Tibial nerve (tissue), 4 donors: ENCODE measurements at places on chromosomes 11 and 22. TPM values are rescaled to one million over a fixed set of nuclear protein-coding genes. Genes with fewer than 3 reads are reported as not detected.
A peak's percentile ranks its signal among the peaks of the same experiment; 100 is the strongest.

GRCh38 chr11:118212781-118213191 is 12.0 kb downstream of the JAML start:
- no peak for DNase-seq
- no peaks in the 10 kb centered on the region for H3K4me1 ChIP-seq
- no peaks in the 10 kb centered on the region for H3K36me3 ChIP-seq
- H3K4me3 ChIP-seq, result no peak overlapping the region
- H3K27me3 ChIP-seq, result no peaks in the 10 kb centered on the region

The CBLIF gene
- total RNA-seq, result not detected

GRCh38 chr22:44004104-44004460 is 20.0 kb upstream of the PARVB start:
- H3K27ac ChIP-seq, result no peak overlapping the region
- H3K4me3 ChIP-seq, result no peak overlapping the region
- H3K4me1 ChIP-seq, result no peaks in the 10 kb centered on the region
- H3K27me3 ChIP-seq, result no peaks in the 10 kb centered on the region
- DNase-seq, result no peak

DNA sequence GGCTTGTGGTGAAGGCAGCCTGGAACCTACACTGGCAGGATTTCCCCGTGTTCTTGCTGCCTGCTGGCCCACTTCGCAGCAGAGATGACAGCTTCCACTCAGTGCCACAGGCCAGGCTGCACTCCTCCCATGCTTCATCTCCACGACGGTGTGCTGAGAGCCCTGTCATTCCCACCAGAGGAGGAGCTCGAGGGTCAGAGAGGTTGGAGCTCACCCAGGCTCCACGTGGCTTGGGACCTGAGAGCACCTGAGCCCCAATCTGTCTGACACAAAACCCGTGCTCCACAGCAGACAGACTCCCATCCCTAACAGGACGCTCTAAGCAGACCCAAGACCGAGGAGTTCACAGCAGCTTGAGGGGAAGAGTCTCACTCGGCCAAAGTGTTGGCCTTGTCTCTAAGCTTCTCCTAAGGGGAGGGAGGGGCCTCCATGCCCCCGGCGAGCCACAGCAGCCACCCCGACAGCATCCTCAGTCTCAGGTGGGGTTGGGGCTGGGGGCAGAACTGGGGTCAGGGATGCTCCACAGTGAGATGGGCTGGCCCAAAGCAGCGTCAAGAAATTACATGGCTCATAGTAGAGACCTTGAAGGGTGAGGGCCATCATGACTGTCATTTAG is 10.7 kb downstream of the LRFN4 start:
- no peaks in the 10 kb centered on the region for H3K4me1 ChIP-seq
- H3K36me3 ChIP-seq, result no peaks in the 10 kb centered on the region
- no peak overlapping the region for H3K27ac ChIP-seq

The APOL6 gene
- 9.2 TPM for total RNA-seq

DNA sequence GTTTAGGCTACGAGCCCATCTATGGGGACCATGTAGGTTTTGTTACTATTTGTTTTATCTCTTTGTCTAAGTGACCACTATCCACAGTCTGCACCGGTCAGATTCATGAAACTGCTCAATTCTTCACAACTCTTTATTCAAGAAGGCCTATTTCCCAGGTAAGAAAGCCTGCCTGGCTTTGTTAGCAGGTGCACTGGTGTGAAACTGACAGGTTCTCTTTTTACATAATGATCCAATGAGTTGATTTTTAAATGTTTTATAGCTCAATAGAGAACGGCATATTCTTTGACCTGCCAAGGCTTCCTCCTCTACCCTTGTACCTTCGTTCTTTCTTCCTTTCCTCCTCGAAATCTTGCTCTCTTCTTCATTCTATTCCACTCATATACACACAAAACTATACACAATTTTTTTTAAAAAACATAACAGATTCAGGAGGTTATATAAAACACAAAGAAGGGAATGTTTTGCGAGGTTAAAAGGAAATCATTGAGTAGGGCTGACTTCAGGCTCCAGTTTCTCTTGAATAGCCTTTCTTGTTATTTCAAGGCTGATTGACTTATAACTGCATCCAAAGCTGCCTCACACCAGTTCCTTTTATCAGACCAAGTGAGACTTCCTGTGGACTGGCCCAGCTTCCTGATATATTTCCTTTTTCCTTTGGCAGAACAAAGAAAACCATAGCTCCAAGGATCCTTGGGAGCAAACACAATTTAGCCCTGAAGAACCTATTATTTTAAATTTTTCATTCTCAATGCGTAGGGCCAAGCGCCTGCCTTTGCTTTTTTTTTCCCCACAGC is 11.4 kb downstream of the FLI1 start:
- no peak overlapping the region for H3K27ac ChIP-seq
- no peaks in the 10 kb centered on the region for H3K4me1 ChIP-seq
- no peak overlapping the region for H3K4me3 ChIP-seq
- no peaks in the 10 kb centered on the region for H3K27me3 ChIP-seq

- no peaks in the 10 kb centered on the region for H3K36me3 ChIP-seq
- no peak overlapping the region for H3K4me3 ChIP-seq
- H3K27ac ChIP-seq, result no peak overlapping the region
- peak; percentile 24 for DNase-seq
These were observed 72.7 kb upstream of the AKIP1 start for GRCh38 chr11:8838248-8838647.

GRCh38 chr11:46858920-46859546 is 13.0 kb upstream of the CKAP5 start:
- H3K4me3 ChIP-seq, result no peak overlapping the region
- H3K27ac ChIP-seq, result no peak overlapping the region
- no peaks in the 10 kb centered on the region for H3K27me3 ChIP-seq
- no peaks in the 10 kb centered on the region for H3K4me1 ChIP-seq
- no peaks in the 10 kb centered on the region for H3K36me3 ChIP-seq

GRCh38 chr22:24760708-24761306 is 13.7 kb downstream of the PIWIL3 start:
- no peaks in the 10 kb centered on the region for H3K27me3 ChIP-seq
- no peaks in the 10 kb centered on the region for H3K36me3 ChIP-seq
- no peak overlapping the region for H3K4me3 ChIP-seq

DNA sequence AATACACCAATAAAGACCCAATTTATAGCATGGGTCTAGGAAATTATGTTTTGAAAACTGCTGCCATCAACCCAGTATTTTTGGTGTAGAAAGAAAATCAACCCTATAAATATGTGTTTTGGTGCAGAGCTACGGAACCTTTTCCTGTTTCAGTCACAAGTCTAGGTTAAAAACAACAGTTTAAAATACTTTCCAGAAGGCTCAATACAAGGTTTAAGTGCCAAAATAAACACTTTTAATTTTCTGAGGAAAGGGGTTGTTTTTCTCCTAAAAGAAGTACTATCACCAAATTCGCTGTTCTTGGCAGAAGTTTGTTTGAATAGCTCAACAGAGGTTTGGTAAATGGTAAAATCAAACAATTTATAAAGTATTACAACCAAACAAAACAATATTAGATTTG is 201.3 kb downstream of the TMEM135 start:
- no peak overlapping the region for H3K4me3 ChIP-seq
- H3K27me3 ChIP-seq, result no peaks in the 10 kb centered on the region
- H3K27ac ChIP-seq, result peak overlapping the region; percentile 39

The KRTAP5-11 gene
- not detected for total RNA-seq
